RPMI7951 (cell line): ENCODE measurements at places on chromosomes 1 and 21. TPM values are rescaled to one million over a fixed set of nuclear protein-coding genes. Genes with fewer than 3 reads are reported as not detected.

DNA sequence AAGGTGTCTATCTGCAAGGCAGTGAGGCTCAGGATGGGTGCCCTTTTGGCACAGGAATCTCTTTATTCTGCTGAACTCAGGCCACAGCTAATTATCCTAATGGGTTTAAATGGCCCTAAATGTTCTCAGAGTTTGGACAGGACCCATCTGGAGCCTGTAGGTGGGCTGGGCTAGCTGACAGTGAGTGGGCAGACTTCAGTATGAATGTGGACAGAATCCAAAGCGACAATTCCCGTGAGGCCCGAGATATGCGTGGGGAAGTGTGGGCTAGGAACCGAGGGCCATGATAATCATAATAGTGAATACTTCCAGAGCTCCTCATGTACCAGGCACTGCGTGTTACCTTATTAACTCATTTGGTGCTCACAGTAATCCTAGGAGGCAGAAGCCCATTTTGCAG is 165.3 kb downstream of the GRIK3 start:
- DNase-seq: no peak

GRCh38 chr1:88061492-88062177 is 622.4 kb upstream of the PKN2 start:
- peak; percentile 47 for DNase-seq

RGL1 gene
- 19.2 and 23.6 TPM in 2 replicates for total RNA-seq

DNA sequence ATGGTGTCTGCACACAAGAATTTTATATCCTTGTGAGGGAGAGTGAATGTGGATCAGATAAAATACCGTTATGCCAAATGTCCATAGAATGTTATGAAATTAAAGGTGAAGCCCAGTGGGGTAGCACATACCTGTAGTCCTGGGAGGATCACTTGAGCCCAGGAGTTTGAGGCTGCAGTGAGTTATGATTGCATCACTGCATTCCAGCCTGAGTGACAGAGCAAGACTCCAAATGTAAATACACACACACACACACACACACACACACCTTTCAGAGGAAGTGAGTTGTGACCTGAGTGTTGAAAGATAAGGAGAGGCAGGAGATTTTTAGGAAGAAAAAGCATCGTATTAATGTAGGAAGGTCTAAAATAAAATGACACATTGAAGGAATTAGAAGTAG is 28.1 kb upstream of the ZYG11A start:
- no peak for DNase-seq

SYNC gene
- 20.5 and 21.5 TPM in 2 replicates for total RNA-seq

DNA sequence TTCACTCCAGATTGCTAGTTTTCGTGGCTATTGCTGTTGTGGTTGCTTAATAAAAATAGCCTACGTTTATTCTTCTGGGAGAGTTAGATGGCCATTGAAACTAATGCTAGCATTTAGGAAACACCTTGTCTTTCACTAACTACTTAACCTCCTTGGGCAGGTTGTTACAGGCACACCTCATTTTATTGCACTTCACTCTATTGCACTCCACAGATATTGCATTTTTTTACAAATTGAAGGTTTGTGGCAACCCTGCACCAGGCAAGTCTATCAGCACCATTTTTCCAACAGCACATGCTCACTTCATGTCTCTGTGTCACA is 11.3 kb upstream of the MARK1 start:
- DNase-seq: no peak

RXFP4 gene
- total RNA-seq: not detected in 2 replicates

GRCh38 chr1:226072347-226072746 is 9.8 kb downstream of the H3-3A start:
- DNase-seq: no peak

LCE2A gene
- not detected in 2 replicates for total RNA-seq

DNA sequence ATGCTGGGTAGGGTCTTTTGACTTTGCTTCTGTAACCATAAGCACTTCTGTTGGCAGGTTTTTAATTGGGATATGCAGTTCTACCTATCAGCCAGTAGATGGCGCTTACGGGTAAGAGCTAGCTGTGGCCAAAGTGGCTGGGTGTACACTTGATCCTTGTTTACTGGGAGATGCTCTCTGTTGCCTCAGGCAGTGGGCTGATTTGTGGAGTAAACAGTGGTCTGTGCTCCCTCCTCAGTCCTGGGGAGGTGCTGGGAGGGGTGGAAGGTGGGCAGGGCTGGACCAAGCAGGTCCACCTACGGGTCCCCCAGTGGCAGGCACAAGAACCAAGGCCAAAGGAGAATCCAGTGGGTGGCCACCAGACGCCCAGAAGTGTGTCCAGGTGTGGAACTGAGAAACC is 43.4 kb downstream of the RALGPS2 start:
- peak; percentile 33 for DNase-seq
